H4 (cell line): ENCODE measurements at places on chromosomes 7 and 10.

GRCh38 chr10:74081192-74081803 lies 69.3 kb downstream of the AP3M1 start:
- peak; percentile 51 for DNase-seq

GRCh38 chr7:117076426-117076943 lies 123.2 kb downstream of the ST7 start:
- no peak for DNase-seq

- no peak for DNase-seq
Measured at GRCh38 chr7:110760341-110760740, 330.6 kb upstream of the LRRN3 start.

DNA sequence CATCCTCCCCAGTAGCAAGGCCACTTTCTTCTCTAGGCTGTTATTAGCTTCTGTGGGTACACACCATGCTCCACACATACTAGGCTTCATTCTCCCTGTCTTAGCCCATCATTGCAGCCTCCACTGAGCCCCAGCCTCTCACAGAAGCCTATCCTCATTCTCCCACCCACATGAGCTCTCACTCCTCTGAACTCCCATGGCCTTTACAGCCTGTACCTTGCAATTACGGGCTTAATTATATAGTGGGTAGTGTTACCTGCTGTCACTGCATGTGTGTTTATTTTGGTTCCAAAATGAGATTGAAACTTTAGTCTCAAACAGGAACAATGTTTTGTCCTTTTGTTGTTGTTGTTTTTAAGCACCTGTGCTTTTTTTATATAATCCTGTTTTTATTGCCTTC lies 460.0 kb downstream of the KCNMA1 start:
- no peak for DNase-seq

- DNase-seq, result no peak
Measured at GRCh38 chr7:155168597-155169480, 98.7 kb downstream of the HTR5A start.

DNA sequence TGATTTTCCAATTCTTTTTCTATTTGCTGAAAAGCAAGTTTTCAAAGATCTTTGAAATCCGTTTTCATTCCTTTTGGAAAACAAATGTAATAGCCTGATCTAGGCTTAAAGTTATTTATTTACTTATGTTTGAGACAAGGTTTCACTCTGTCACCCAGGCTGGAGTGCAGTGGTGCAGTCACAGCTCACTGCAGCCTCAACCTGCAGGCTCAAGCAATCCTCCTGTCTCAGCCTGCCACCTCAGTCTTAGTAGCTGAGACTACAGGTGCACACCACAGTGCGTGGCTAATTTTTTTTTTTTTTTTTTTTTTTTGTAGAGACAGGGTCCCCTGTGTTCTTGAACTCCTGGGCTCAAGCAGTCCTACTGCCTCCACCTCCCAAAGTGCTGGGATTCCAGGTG lies 4.6 kb downstream of the ST7 start:
- DNase-seq, result no peak

GRCh38 chr10:20489961-20490360 lies 407.1 kb downstream of the NEBL start:
- DNase-seq, result no peak

- DNase-seq, result no peak
Measured at GRCh38 chr10:73917566-73918305, 6.8 kb downstream of the PLAU start.

GRCh38 chr7:134942690-134943466 lies 43.4 kb upstream of the AGBL3 start:
- DNase-seq, result no peak

GRCh38 chr7:36348771-36349170 lies 40.9 kb upstream of the ANLN start:
- DNase-seq, result no peak
